ENCODE measurements at places on chromosomes 16 and 17.

- DNase-seq = no peak
These were observed 388.5 kb downstream of the XYLT1 start for GRCh38 chr16:17082095-17082882.

DNA sequence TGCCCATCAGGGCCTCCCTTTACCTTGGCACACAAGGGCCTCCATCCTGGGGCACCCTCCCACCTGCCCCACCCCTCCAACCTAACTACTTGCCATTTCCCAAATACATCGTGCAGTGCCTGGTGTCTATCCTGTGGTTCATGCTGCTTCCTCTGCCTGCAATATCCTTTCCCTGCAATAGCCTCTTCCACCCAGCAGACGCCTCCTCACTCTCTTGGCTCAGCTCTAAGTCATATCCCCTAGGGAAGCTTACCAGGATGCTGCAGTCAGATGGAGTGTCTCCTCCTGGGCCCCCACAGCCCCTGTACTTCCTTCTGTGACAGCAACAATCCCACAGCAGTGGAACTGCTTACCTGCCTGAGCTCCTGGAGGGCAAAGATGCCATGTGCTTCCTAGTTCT lies 36.7 kb downstream of the CCDC182 start:
- peak; percentile 71 for DNase-seq

GRCh38 chr16:27515874-27516353 lies 33.8 kb downstream of the GTF3C1 start:
- DNase-seq = no peak

DNA sequence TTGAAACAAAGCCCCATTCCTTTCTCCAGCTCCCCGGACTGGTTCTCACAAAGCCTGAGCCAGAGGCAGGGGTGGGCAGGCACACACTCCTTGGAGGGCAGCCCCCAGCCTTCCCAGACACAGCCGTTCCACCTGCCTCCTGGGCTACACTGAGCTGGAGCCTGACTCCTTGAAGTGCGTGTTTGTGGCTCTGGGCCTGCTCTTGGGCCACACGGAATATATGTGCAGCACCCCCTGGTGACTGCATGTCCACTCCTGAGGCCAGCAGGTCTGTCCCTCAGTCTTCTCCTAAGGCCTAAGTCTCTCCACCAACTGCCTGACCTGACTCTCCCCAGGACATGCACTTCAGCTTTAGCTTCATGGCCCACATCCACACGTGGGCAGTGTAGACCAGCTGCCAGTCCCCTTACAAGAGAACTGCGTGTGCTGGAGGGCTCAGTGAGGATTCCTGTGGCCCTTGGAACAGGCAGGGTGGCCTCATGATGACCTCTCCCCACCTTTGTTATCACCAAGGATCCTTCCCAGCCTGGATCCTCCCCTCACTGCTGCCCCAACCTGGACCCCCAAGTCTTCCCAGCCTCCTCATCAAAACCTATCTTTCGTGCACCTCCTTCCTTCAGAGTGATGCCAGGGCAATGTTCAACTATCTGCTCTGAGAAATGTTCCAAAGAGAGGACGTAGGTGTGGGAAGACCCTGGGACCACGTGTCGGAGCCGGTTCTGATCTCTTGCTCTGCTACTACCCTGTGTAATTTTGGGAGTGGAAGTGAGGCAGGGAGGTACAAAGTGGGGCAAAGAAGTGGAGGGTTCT lies 12.4 kb upstream of the SLC6A2 start:
- no peak for DNase-seq

GRCh38 chr17:51088287-51088686 lies 32.4 kb downstream of the SPAG9 start:
- DNase-seq = no peak

- DNase-seq = no peak
These were observed 2.1 kb downstream of the ARHGAP23 start for GRCh38 chr17:38430316-38430715.

DNA sequence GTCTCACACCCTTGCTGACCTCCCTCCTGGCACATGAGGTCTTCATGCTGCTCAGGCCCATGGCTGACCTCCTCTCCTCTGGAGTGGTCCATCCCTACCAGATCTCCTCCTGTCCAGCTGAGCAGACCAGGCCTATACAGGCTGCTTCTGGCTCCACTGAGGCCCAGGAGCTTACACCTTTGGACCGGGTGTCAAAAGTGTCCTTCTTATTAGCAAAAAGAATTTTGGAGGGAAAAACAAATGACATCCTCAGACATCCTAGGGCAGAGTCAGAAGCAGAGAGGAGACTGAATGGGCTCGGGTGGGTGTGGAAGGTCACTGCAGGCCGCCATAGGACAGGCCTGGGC lies 38.1 kb downstream of the WSB1 start:
- DNase-seq = peak; percentile 52

- no peak for DNase-seq
These were observed 107.6 kb upstream of the LHX1 start for GRCh38 chr17:36829676-36830075.

DNA sequence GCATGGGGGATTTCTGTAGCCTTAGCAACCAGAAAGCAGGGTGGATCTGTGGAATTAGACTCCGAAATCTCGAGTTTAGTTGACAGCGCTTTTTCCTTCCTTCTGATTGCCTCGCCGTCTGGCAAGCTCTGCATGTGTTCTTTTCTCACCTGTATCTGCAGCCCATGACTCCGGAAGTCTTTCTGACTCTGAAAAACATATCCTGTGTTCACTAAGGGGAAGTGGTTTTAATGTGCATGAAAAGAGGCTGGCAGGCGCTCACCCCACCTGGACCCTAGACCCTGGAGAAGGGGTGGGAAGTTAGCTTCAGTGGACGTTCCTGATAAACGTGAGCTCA lies 158.5 kb downstream of the RPTOR start:
- DNase-seq = no peak

- DNase-seq = no peak
These were observed 5.8 kb downstream of the TRAF4 start for GRCh38 chr17:28749516-28750177.

DNA sequence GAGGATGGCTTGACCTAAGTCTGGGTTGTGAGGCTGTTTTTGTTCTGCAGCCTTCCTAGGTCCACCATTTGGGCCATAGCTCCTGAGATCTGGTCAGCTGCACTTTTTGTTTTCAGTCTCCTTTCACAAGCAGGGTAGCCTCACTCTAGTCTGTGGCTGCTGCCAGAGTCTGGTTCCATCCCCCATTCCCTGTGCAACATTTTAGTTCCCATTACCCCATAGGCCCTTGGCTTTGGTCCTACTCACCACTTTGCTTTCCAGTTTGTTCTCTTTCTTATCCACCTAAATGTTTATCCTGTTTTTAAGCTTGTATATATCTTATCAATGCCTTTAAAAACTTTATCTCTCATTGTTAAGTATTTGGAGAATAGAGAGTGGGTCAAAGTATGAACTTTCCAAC lies 6.5 kb upstream of the XYLT2 start:
- DNase-seq = no peak

DNA sequence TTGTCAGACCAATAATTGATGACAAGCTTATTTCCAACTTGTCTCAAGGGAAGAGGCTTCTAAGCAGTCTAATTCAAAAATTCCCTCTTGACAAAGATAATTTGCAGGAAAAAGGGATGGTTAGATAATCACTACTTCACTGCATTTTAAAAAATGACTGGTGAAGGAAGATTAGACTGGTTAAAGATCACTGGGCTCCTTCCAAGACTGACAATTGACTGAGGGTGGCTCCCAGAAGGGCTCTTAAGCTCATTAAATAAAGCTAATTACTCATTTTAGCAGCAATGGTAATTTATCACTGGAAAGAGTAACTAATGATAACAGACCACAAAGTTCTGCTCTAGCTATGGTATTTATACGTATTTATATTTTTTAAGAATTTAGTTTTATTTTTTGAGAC lies 4.4 kb upstream of the HEATR3 start:
- no peak for DNase-seq

- no peak for DNase-seq
These were observed 2.0 kb downstream of the RGS11 start for GRCh38 chr16:273547-274421.

DNA sequence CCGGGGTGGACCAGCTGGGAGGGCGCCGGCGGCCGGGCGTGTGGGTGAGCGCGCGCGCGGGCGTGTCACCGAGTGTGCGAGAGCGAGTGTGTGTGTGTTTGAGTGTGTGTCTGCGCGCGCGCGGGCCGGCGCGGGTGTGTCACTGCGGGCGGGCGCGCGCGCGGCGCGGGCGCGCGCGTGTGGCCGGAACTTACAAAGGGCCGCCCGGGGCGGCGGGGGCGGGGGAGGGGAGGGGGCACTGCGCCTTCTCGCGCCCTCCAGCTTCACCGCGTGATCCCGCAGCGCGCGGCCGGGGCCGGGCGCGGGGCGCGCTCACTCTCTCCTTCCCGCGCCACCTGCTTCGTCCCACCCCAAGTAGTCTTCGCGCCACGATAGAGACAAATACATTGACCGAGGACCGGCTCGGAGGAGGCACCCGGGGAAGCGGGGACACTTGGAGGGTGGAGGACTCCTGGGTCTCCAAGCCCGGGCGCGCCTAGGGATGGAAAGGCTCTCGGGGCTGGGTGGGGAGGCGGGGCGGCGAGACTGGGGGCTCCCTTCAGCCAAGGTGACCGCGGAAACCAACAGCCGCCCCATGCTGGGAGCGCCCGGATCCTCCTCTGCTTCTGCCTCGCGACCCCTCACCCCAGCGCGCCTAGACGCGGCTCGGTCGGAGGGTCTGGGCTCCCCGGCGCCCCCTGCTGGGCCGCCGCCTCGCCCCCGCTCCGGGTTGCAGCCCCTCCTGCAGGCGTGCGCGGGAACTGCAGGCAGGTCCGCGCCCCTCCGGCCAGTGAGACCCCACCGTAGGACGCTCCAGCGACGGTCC lies at the start of gene SRCIN1:
Gene SRCIN1 (minus strand): TSS at position 112 of the 805 bp plus-strand sequence. CDS start 247 bp downstream, outside the sequence.
- DNase-seq = peak; percentile 84

DNA sequence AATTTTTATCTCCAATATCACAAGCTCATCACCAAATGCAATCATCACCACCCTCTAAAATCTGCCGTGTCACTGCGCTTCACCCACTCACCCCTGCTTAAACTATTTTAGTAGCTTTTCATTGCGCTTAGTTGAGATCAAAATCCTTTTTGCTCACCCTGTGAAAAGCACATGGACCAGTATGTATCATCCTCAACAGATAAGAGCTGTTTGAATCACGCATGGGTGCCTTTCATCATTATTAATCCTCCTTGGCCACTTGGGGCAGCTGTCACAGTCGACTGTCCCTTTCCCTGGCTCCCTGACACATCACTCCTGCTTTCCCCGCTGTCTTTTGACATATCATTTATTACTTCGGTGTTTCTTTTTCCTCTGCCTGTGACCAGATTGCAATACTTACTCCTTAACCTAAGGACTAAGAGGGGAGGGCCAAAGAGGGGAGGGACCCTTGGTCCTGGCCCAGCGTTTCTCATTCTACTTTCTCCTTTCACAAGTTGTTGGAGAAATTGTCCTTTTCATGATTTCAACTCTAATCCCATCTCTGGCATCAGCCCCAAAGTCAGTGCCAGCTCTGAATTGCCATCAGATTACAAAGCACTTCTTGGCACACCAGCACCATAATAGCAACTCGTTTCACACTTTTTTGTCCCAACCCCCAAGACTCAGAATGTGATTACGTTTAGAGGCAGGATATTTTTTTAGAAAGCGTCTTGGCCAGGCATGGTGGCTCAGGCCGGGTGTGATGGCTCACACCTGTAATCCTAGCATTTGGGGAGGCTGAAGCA lies 8.6 kb upstream of the KDM6B start:
- peak; percentile 78 for DNase-seq

DNA sequence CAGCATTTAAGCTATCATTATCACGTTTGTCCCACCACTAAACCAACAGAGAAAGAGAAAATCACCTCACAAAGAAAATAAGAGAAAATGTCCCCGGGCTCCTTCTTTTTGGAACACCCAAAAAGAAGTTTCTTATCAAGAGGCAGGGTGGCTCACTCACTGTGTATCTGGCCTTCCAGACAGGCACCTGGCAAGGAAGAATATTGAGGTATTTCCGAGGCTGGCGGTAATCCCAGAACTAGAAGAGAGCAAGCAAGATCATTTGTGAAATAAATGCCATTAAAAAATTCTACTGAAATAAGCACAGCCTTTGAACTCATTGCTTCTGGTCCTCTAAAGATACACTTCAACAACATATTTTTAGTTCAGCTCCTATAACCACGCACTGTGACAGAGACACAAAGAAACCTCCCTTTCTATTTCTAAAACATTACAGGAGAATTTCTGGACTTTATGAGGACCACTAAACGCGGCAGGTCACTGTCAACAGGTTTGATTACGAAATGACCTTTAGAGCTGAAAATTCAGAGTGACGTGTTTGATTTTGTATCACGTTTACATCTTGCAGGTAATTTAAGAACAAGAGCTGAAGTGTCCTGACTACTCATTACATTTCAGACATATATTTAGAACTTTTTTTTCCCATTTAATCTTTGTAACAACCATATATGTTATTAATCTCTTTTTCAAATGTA lies 61.0 kb downstream of the WDR59 start:
- DNase-seq = no peak

DNA sequence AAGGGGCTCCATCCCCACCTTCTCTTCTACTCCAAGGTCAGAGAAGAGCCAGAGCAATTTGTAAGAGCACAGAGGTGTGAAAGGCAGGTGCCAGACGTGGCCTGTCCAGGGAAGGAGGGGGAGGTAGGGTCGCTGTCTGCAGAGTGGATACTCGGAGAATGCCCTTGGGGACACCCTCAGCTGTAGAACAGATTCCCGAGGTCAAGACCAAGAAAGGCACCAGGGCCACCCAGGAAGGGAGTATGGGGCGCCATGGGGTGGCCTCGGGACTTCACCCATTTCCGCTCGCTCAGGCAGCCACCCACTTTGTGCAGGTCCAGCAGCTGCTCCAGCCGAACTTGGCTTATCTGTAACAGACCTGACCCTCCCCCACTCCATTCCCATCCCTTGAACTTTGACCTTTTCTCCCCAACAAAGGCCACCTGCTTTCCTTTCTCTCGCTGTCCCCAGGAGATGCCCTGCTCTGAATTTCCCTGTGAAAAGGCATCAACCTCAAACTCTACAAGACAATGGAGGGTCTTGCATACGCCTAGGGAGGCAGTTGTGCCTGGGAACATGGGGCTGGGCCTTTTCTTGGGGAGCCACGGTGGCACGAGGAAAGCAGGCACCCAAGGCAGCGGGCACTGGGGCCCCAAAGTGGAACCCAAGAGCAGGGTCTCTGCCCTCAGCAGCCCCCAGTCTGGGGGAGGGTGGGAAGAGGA lies 11.3 kb upstream of the AXIN2 start:
- DNase-seq = peak; percentile 33

- DNase-seq = no peak
These were observed 63.7 kb downstream of the C16orf95 start for GRCh38 chr16:87253536-87253935.

DNA sequence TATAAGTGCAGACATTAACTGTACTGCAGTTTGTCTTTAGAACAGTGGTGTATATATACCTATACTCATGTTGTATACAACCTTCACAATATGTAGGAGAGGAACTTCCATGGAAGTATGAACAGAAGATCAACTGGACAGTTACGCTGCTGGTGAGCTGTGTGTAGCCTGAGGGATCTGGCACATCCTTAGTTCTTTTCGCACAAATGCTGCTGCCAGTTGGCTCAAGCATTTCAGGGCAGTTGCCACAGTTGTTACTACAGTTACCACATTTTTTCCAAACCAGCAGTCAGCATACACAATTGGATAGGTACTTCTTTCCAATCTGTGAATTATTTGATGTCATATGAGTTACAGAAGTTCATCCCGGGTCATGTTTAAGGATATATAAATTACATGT lies 539.6 kb upstream of the HSBP1 start:
- DNase-seq = no peak
